ENCODE measurements at places on chromosomes 13 and 19.

- DNase-seq = no peak
Measured at GRCh38 chr13:101424381-101425155, 8.3 kb upstream of the NALCN start.

GRCh38 chr13:111912453-111912866 lies 154.5 kb upstream of the SOX1 start:
- no peak for DNase-seq

- DNase-seq = peak; percentile 91
Measured at GRCh38 chr13:101474419-101474957, 22.0 kb downstream of the ITGBL1 start.

DNA sequence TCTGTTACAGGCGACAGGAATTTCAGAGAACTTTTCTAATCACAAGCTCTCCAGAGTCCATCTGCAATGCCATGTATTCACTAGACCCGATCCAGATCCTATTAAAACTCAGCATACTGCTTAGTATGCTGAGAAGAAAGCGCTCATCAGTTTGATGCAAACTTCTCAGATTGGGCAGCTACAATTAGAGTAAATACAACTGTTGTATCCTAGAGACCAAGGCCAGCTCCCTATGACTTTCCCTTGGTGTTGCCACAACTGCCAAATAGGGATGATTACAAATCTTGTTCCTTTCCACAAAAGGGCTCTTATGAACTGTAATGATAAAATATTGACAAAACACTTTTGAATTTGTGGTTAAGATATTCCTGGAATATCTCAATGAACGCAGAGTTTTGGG lies 191.2 kb downstream of the SPRY2 start:
- no peak for DNase-seq

GRCh38 chr13:52947921-52948373 lies 80.7 kb upstream of the OLFM4 start:
- DNase-seq = no peak

DNA sequence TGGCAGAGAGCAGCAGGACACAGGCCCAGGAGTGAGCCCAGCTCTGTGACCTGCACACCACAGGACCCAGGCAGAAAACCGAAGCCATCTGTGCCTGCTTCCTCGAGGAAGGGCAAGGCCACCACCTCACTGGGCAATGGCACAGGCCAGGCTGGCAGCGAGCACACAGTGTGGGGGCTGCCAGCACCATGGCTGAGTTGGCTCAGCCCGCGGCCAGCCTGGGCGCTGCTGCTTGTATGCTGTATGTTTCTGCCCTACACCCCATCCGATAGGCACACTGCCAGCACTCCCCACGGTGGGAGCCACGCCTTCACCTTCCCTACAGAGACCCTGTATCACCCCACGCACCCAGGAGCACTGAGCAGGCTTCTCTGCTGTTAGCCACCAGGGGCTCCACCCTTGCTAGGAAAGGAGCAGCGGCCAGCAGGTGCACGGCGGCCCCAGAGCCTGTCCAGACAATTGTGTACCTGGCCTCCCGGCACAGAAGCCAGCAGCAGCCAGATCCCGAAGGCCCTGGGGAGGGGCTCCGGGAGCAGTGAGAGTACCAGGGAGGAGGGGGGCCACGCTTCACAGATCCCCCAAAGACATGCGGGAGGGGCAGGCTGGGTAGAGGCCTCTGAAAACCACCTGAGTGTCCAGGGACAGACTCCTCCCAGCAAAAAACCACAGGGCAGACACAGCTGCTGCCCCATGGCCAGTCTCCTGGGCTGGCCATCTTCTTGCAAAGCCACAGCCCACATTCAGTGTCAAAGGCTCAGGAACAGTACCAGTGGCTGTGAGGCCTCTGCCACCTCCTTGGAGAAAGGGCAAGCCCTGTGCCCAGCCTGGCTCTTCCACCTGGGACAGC lies 56.1 kb downstream of the MLLT1 start:
- DNase-seq = no peak

GRCh38 chr13:105442949-105443699 lies 1092.3 kb downstream of the EFNB2 start:
- peak; percentile 99 for DNase-seq

GRCh38 chr13:79742923-79743322 lies 262.0 kb downstream of the NDFIP2 start:
- DNase-seq = no peak

DNA sequence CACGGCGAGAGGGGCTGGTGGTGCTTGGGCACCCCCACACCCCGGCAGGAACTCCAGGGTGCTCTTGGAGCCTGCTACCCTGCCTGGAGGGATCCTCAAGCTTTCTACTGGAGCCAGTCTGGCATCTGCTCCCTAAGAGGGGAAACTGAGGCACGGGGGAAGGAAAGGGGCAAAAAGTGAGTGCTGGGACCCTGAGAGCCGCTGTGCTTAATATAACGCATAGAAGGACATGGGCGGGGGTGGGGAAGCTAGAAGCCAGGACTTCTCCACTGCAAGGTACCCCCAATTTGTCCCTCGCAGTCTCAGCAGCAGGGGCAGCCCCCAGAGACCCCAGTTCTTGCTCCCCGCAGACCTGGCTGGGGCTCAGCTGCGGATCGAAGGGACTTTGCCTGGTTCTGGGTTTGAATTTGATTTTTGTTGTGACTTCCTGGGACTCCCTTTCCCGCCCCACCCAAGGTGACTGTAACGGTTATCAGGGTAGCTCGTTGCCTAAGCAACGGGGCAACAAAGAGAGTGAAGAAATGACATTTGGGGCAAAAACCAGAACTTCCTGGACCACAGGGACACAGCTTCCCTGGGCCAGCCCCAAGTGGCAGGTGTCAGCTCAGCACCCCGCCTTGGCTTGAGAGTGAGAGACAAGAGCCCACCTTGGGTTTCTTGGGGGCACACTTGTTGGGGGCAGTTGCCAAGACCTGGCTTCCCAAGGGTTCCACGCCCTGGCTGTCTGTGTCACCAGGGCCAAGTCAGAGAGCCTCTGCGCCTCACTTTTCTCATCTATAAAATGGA lies 638 bp downstream of the ADGRE5 start:
- DNase-seq = no peak

DNA sequence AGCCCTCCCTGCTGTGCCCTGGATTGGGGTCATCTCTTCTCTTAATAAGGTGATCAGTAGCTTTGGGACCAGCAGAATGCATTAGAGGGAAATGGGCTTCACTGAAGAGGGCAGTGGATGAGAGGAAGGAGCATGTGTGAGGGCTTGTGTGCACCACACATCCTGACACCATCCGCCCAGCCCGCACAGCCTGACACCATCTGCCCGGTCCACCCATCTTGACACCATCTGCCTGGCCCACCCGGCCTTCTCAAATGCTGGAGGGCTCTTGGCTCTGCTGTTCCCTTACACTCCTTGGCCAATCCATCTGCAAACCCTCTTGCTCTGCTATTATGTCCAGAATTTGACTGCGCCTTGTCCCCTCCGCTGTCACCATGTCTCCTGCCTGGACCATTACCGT lies 41.8 kb downstream of the BICRA start:
- no peak for DNase-seq

DNA sequence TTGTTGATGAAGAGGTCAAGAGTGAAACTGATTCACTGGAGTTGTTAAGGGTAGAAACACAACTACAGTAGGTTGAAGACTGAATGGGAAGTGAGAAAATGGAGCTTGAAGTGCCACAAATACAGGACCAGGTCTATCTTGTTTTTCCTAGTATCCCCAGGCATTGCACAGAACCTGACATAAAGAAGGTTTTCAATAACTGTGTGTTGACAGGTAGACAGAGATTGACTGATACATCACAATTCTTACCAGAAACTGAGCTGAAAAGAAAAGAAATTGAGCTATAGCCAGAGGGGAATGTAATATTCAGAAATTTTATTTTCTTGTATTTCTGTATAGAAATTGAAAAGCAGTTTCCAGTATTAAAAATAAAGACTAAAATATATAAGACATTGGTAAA lies 767.7 kb downstream of the PCDH17 start:
- DNase-seq = no peak

GRCh38 chr13:99361197-99361596 lies 54.0 kb upstream of the GPR183 start:
- no peak for DNase-seq

DNA sequence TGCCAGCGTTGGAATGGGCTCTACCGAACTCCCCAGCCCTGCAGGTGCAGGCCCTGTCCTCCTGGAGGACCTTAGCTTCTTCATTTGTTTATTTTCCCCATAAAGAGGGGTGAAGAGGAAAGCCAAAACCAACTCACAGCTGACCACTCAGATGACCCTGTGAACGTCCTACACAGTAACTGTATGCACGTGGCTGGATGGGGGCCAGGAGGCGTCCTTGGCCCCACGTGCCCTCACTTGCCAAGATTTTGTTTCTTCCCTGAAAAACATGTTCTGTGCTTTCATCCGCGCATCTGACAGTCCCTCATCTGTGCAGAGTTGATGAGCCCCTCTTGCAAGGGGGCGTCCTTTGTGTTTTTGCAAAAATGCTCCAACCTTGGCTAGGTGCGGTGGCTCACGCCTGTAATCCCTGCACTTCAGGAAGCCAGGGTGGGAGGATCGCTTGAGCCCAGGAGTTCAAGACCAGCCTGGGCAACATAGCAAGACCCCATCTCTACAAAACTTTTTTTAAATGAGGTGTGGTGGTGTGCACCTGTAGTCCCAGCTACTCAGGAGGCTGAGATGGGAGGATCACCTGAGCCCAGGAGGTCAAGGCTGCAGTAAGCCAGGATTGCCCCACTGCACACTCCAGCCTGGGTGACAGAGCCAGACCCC lies 5.3 kb upstream of the TEKTIP1 start:
- no peak for DNase-seq

- no peak for DNase-seq
Measured at GRCh38 chr13:29428310-29429181, 166.9 kb downstream of the SLC7A1 start.

DNA sequence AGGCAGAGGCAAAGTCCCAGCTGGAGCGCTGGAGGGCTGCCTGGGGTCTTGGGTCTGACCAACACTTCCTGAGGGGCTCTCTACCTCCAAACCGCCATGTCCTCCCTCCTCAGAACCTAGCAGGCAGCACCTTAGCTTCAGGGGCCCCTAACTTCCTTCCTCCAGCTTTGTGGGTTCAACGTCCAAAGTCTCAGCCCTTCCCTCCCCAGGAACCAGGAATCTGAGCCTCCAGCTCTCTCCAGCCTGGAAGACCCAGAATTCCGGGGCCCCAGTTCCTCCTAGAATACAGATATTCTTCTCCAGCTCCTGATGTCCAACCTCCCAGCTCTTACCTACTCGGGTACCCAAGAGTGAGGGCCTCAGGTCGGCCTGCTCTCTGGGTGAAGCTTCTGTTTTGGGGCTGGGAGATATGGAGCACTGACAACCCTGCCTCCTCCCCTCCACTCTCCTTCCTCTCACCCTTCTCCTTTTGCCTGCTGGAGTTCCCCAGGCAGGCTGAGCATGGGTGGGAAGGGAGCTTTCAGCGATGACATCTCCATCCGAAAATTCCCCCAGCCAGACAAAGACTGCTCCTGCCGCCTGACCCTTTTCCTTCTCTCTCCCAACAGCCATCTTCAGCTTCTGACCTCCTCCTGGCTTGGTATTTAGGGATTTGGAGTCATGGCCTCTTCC lies 3.5 kb downstream of the TMEM150B start:
- DNase-seq = no peak

DNA sequence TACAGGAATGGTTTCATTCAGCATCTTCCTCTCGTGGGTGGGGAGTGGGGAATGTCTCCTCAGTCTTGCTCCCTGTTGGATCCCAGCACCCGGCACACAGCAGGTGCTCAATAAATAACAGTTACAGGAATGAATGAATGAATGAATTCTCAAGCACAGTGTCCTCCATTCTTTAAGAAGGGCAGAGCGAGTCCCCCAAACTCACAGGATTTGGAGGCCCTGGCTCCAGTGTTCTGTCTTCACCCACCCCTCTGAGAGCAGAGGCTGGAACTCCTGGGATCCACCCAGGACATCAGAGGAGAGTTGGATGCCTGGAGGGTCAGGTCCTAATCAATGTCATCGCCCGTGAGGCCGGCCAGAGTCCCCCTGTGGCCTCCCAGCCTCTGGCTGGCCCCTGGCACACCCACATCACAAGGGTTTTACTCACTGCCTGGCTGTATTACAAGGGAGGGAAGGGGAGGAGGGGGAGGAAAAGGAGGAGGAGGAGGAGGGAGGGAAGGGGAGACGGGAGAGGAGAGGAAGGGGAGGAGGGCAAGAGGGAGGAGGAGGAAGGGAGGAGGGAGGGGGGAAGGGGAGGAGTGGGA lies 8.7 kb upstream of the CREB3L3 start:
- DNase-seq = no peak

GRCh38 chr13:75643693-75644092 lies 7.6 kb downstream of the LMO7 start:
- no peak for DNase-seq

GRCh38 chr19:934865-935479 lies 9.1 kb downstream of the ARID3A start:
- DNase-seq = no peak

DNA sequence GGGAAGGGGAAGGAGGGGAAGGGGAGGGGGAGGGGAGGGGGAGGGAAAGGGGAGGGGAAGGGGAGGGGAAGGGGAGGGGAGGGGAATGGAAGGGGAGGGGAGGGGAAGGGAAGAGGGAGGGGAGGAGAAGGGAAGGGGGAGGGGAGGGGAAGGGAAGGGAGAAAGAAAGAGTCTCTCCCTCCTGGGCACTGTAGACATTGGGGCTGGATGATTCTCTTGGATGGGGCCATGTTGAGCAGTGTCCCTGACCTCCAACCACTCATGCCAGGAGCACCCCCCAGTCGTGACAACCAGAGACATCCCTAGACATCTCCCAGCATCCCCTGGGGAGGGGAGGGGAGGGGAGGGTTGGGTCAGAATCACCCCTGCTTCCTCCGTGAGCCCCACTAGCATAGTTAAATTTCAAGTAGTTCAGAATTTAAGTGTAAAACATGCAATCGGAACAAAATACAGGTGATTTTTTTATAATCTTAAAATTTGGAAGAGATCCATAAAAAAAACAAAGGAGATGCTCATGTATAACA lies 64.0 kb downstream of the GNG7 start:
- DNase-seq = no peak

DNA sequence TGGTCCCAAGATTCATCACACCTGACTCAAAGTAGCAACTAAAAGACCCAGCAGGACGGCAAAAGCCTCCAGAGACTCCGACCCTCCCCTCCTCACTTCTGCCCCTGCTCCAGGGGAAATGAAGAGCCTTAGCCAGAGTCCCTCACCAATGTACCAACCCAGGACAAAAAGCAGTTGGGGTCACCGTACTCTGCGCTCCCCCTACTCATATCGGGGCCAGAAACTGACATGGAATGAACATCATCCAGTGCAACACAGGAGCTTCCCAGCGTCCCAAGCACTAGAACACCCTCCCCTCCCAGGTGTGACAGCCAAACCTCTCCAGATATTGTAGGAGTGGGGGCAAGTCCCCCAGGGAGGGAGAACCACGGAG lies 1.7 kb downstream of the EEF2 start:
- no peak for DNase-seq

GRCh38 chr19:3121396-3121795 lies 14.4 kb upstream of the GNA15 start:
- no peak for DNase-seq

GRCh38 chr19:19480688-19481087 lies 34.7 kb downstream of the TSSK6 start:
- no peak for DNase-seq

GRCh38 chr19:49999371-50000010 lies 25.7 kb downstream of the VRK3 start:
- no peak for DNase-seq

GRCh38 chr13:68535329-68535728 lies 1305.2 kb upstream of the PCDH9 start:
- DNase-seq = no peak

- no peak for DNase-seq
Measured at GRCh38 chr13:77358001-77358400, 31.1 kb upstream of the MYCBP2 start.
